ENCODE measurements at places on chromosomes 3 and 15.

GRCh38 chr3:163622384-163622783 lies 1455.9 kb downstream of the SI start:
- DNase-seq, result no peak

- DNase-seq, result no peak
These were observed 799.8 kb downstream of the NSUN3 start for GRCh38 chr3:94862703-94863102.

DNA sequence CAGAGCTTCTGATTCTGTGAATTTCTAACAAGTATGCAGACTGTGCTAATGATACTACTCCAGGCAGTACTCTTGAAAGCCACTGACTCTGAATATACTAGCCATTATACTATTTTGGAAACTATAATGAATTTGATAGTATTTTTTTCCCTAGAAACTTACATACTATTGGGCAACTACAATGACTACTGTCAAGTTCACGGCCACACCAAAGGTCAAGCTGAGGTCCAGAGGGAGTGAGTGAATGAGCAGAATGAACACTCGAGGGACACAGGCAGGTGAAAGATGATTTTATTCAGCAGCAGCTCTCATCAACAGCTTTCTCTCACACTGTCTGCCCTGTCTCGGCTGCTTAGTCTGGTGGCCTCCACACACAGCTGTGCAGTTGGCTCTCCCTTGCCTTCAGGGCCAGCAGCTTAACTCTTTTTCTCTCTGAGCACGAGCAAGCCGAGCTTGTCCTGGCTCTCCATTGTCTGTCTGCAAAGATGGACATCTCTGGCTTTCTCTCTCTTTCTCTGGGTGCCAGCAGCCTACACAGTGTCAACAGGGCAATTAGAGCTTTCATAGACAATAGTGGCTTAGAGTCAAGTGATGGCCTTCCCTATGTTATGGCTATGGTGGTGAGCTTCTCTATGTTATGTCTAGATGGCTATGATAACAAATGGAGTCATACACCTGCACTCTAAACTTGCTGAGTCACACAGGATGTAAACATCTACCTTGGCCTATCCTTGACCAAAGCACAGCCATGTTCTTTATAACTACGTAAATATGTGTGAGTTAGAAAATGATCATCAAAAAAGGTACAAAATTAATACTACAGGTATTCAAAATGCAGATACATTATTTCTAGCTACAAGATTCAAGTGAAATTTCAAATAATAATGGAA lies 362.4 kb downstream of the CGGBP1 start:
- peak; percentile 34 for DNase-seq

DNA sequence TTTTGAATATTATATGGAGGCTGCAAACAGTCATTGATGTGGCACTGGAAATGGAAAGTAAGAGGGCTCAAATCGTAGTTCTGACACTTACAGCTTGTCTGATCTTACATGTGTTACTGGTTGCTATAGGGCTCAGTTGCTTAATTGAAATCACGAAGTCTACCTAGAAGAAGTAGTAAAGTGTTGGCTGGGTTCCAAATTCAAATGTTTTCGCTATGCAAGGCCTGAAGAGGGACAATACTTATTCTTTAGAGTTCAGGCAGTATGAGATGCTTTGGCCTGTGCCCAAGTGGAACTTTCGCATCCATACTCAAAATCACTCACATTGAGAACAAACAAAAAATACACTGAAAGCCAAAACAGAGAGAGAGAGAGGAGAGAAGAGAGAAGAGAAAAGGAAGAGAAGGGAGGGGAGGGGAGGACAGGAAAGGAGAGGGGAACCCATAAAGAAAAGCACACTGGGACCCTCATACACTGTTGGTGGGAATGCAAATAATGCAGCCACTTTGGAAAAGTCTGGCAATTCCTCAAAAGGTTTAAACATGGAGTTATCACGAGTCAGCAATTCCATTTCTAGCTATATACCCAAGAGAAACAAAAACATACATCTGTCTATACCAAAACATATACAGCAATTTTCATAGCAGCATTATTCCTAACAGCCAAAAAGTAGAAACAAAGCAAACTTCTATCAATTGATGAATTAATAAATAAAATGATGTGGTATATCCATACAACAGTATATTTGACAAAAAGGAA lies 2.9 kb upstream of the FXR1 start:
- DNase-seq, result no peak

DNA sequence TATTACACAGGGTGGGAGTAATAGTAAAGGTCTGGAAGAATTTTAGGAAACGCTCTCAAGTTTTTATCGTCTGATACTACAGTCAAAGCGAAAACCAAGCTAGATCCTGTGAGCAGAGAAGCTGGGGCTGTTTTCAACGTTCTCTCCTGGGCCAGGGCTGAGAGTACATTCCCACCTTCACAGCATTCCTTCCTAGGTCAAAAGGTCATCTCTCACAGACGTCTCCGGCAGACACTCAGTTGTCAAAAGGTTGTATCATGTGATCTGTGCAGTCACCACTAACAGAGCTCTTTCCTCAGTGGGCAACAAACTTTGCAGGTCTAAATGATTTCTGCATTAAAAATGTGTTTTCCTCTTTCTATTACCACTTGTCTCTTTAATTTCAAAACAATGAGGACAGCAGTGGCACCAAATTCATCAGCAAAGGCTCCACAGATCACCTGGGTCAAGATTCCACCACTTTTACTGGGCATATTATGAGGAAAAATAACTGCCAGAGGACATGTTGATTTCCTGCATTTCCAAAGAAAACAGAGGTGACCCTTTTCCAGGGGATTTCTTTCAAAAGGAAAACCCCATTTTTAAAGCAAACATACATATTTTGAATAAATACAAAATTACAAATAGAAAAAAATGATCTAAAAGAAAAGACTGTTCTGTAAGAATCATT lies 41.9 kb downstream of the MEIS2 start:
- no peak for DNase-seq

DNA sequence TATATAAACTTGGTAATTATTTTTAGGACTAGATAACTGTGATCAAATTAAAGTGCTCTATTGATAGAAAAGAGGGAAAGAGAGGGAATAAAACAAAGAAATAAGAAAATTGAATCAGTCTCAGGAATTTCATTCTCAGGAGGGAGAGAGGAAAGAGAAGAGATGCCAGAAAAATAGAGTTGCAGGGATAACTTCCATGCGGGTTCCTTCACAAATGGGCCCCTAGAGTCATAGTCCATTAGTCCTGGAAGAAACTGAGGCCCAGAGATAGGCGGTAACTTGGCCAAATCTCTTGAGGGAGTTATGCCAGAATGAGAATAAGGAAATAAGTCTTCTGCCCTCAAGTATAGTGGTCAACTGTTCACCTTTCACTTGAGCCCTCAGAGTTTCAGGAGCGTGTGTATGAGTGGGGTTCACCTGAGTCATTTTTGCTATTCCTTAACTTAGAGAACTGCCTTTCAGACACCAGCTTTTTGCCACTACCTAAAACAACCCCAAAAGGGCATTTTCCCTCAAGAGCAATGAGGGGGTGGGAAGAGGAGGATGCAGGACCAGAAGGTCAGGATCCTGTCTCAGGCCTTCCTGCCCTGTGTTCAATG lies 192.6 kb downstream of the MEX3B start:
- no peak for DNase-seq

DNA sequence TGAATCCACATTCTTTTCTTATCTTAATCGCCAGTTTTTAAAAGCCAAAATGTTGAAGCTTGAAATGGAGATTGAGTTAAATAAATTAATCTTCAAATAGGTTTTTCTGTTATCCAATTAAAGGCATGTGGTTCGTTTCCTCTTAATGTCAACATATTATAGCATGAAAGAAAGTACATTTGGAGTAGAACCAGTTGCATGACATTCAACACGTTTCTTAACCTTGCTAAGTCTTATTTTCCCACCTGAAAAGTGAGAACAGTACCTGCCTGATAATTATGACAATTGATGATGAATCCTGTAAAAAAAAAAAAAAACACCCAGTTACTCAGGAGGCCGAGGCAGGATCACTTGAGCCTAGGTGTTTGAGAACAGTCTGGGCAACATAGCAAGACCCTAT lies 29.3 kb downstream of the PIAS1 start:
- DNase-seq, result no peak

DNA sequence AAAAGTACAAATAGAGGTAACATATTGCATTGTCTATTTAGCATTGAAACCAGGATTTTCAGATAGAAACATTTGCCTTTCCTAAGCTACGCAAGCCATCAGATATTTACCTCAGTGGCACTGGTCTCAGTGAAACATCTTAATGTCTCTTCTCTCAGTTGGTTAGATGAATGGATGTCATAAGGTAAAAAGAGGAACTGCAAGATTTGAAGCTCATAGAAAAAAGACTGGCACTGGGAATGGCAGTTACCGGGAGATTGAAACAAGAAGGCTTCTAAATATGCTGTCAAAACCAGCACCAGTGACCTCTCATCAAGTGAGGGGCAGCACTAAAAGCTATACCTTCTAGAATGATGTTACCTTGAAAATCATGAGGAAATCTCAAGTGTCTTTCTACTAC lies 486.4 kb downstream of the FHIT start:
- no peak for DNase-seq

- peak; percentile 75 for DNase-seq
These were observed 253.3 kb downstream of the FAM43A start for GRCh38 chr3:194938845-194939531.

DNA sequence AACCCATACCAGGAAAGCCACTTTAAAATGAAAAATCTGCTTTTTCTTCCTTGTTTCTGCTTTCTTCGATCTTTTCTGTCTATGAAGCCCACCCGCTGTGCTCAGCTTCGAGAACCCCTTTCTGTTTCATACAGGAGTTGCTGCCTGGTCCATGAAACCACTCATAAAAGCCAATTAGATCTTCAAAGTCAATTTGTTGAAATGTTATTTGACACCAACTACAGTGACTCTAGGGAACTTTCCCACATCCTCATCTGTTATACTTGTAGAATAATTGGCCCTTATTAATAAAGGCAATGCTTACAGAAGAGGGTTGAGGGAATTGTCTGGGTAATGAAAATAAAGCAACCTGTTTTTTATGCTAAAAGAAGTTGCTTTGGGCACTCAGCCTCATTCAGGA lies 523.6 kb downstream of the OCA2 start:
- no peak for DNase-seq

DNA sequence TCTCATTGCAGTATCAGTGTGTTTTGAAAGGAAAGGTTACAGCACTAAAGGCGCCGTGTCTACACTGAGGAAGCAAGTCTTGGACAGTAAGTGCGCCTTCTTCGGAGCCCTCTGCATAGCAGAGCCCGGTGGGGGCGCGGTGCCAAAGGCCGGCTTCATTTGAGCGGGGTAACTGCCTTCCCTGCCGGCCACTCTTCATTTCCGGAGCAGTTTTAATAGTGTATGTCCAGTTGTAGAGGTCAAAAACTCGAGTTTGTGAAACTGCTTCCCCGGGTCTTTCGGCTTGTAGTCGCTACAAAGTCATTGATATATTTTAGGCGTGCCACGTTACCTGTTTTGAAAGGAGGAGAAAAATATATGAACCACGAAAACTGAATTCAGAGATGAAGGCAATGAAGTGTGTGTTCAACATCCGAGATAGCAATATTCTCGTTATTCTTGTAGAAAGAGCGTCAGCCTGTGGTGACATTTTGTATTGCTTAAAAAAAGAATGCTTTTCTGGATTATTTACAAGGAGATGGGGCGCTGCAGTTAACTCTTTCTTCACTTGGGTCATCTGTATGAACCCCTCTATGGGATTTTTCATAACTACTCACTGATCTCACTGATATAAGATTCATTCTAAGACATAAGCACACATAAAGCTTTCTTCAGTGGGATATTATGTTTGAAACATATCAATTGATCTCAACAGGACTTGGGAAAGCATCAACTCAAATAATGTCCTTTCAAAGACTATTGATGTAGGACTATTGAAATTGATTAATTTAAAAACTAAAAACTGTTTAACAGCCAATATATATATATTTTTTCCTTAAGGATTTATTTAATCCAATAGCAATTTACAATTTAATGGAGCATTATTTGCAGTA lies 3.0 kb downstream of the ALCAM start:
- peak; percentile 80 for DNase-seq

- peak; percentile 80 for DNase-seq
These were observed 225.6 kb upstream of the ROPN1 start for GRCh38 chr3:124217542-124217941.

GRCh38 chr3:73656241-73656890 lies 31.6 kb upstream of the PDZRN3 start:
- no peak for DNase-seq

DNA sequence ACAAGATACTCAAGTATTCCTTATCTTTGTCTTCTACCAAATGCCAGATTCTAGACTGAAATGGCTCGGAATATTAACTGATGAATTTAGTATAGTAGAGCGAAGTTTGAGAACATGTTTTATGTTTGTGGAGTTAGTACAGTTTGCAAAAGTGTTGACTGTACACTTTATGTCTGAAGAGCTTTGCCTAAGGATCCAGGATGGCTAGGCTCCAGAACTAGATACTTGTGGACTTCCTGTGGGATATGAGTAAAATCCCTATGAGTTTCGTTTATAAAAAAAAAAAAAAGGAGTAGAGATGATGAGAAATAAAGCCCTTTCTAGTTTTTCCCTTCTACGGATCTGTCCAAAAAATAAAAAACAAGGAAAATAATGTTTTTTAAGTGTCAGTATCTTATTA lies 96.7 kb downstream of the TP63 start:
- DNase-seq, result peak; percentile 27

- DNase-seq, result no peak
These were observed 1.9 kb upstream of the PLA1A start for GRCh38 chr3:119595639-119596334.

DNA sequence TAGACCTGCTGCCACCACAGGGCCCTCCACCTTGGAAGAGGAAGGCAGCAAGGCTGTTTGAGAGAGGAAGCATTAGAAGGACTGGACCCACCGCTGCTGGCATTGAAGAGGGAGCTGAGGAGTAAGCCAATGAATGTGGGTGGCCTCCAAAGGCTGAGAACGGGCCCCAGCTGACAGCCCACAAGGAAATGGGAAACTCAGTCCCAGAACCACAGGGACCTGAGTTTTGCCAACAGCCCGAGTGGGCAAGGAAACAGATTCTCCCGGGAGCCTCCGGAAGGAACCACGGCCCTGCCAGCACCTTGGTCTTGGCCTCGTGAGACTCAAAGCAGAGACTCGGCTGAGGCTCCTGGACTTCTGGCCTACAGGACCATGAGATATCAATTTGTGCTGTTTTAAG lies 95.4 kb upstream of the SNRPA1 start:
- DNase-seq, result no peak

GRCh38 chr3:86733257-86733656 lies 257.7 kb downstream of the VGLL3 start:
- no peak for DNase-seq

DNA sequence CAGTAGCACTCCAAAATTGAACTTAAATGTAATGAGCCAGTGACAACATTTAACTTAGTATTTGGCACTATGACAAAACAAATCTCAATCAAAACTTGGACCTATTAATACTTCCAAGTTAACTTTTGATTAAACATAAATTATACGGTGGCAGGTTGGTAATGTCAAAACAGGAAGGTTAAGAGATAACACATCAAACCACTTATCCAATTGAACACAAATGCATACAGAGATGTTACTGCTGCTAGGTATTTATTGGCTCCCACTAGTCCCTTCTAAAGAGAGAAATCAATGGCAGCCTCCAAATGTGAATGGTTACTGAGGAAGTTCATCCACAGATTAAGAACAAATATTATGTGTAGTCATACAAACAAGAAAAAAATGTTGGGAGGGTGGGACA lies 1.8 kb downstream of the GSK3B start:
- DNase-seq, result no peak
